ENCODE measurements at places on chromosomes 7 and 10.

DNA sequence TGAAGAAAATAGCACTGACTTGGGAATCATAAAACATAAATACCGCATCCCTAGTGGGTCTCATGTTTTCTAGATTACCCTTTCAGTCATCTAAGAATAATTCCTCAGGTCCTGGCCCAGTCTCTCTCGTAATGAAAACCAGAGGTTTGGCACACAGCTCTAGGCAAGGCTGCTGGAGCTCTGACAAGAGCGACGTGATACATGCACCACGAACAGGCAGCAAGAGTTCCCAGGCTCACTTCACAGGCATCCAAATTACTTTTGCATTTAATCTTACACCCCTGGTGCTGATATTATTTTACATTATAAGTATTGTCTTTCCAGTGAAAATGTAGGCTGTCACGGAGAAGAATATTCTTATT is 105.2 kb downstream of the THSD7A start:
- no peak for DNase-seq

DNA sequence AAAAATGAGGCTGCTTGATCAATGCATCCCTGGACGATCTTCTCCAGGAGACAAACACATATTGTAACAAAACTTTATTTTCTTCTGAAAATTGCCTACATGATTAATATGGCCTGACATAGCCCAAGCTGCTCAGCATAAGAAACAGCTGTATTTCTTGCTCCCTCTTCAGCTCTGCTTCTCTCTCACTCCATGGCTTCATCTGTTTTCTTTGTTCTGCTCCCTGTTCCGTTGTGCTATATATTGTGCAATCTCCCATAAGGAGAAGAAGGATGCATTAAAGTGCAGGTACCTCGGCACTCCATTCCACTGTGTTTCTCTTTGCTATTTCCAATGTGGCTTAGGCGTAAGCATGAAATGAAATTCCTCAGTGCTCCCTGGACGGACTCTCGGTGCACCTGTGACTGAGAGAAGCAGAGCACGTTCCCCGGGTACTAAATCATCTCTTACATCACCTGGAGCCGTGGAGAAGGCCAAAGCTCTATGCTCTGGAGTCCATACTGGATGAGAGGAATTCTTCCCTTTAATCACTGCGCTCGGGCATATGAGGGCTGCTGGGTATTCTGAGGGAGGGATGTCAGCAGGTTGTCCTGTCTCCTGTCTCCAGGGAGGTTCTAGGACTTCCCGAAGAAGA is 254.3 kb downstream of the GALNT17 start:
- no peak for DNase-seq

DNA sequence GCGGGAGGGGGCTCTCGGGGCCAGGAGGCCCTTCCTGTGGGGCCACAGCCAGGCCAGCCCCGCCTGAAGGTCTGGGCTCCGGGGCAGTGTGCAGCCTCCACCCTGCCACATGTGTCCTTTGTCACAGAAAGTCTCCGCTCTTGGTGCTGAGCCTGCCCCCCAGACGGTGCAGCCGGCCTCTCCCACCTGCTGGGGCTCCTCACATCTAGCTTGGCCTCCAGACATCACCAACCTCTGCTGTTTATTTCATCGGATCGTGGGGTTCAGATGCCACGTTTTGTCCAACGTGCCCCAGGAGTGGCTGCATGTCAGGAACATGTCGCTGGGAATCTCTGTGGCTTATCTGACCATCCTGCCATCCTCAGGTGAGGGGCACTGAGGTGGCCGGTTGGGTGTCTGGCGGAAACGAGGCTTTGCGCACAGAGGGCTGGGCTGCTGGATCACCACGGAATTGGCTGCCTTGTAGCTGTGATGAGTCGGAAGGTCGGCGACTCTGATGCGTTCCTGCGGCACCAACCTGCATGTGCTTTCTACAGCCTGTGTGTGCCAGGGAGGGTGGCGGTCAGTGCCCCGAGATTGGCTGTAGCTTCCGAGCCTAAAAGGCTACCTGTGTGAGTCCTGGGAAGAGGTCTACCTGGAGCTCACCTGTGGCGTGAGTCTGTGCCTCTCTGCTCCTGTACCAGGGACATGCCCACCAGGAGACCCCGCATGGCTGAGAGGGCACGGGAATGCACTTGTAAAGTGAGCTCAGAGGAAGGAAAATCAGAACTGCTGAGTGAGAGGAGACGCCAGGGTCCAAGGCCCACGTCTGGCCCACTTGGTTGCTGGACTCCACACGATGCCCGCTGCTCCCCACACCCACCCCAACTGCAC is 316.4 kb downstream of the DNAJB6 start:
- no peak for DNase-seq

DNA sequence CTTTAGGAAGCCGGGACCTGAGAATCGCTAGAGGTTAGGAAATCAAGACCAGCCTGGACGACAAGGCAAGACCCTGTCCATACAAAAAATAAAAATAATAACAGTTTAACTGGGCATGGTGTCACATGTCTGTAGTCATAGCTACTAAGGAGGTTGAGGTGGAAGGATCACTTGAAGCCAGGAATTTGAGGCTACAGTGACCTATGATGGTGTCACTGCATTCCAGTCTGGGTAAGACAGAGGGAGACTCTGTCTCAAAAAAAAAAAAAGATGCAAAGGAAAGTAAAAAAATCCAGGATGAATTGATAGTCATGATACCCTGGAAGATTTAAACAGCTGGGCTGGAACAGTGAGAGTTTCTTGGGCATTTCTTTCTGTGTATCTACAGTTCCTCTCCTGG is 463.2 kb downstream of the GALNT17 start:
- DNase-seq = no peak

- no peak for DNase-seq
These were observed 7.9 kb upstream of the RALA start for GRCh38 chr7:39615350-39615975.
